Thoracic aorta (tissue), 2 donors: ENCODE measurements at places on chromosomes 3 and 15. TPM values are rescaled to one million over a fixed set of nuclear protein-coding genes. Genes with fewer than 3 reads are reported as not detected.

- H3K4me3 ChIP-seq, result no peak overlapping the region
- H3K27ac ChIP-seq, result no peak overlapping the region
- H3K4me1 ChIP-seq, result no peaks in the 10 kb centered on the region
- H3K36me3 ChIP-seq, result no peaks in the 10 kb centered on the region
- DNase-seq, result no peak
- H3K27me3 ChIP-seq, result no peaks in the 10 kb centered on the region
Observed at GRCh38 chr15:29252234-29252633, 17.4 kb downstream of the NSMCE3 start.

- H3K27me3 ChIP-seq, result no peaks in the 10 kb centered on the region
- no peak overlapping the region for H3K27ac ChIP-seq
Observed at GRCh38 chr15:62828364-62828763, 214.2 kb upstream of the TPM1 start.

GRCh38 chr15:91632981-91633380 is 220.5 kb upstream of the SLCO3A1 start:
- no peak for DNase-seq
- no peak overlapping the region for H3K4me3 ChIP-seq
- no peaks in the 10 kb centered on the region for H3K4me1 ChIP-seq
- H3K27ac ChIP-seq, result no peak overlapping the region

The C3orf49 gene
- not detected for total RNA-seq
